ENCODE measurements at places on chromosomes 7 and 10.

GRCh38 chr7:94396037-94396431 is 1.3 kb downstream of the COL1A2 start:
- DNase-seq, result no peak

DNA sequence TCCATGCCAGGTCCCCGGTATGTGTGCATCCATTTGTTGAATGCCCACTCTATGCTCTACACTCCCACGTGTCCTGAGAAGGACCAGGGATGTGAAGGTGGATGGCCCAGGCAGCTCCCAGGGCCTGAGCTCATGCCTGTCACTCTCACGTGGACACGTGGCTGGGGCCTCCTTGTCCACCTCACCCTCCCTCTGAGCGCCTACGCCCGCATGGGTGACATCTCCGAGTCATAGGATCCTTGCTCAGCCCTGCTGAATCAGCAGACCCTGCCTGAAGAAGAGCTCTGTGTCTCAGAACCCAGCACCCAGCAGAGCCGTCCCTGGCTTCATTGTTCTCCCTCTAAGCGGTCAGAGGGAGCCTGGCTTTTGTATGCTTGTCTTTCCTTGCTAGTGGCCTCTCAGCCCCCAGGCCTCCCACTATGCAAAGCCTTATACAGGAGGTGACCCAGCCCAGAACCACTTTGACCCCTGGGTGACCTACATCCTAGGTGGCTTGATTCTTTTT is 107.9 kb upstream of the PPIF start:
- no peak for DNase-seq

DNA sequence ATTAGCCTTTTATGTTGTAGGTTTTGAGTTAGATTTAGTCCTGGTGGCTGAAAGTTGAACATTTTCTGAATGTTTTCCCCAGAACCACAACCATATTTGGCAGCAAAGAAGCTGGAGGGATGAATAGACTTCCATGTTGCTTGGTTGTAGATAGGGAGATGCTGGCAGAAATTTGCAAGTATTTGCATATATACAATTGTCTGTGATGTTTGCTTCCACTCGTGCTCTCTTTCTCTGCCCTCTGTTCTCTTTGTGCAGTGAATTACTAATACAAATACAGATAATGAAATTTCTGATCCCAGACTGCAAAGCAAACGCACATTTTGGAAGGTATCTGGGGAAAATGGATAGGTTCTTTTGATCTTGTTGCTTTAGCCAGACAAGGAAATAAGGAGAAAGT is 96.1 kb downstream of the SNX10 start:
- DNase-seq, result no peak

GRCh38 chr10:66167816-66168215 is 758.0 kb upstream of the LRRTM3 start:
- no peak for DNase-seq

DNA sequence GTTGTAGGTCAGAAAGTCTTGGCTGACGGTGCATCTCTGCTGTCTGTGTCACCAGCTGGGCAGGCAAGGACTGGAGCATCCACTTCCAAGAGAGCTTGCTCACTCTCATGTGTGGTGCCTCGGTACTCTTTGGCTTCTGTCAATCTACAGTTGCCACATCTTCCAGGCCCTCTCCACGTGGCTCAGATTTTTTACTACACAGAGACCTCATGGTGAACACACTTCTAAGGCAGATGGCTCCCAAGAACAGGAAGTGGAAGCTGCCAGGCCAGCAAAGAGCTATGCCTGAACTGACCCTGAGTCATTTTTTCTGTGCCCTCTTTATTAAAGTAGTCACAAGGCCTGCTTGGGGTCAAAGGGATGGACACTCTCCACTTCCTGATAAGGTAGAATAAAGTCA is 351.5 kb upstream of the AUTS2 start:
- DNase-seq, result peak; percentile 55

GRCh38 chr10:93656155-93656554 is 43.8 kb downstream of the PDE6C start:
- no peak for DNase-seq

DNA sequence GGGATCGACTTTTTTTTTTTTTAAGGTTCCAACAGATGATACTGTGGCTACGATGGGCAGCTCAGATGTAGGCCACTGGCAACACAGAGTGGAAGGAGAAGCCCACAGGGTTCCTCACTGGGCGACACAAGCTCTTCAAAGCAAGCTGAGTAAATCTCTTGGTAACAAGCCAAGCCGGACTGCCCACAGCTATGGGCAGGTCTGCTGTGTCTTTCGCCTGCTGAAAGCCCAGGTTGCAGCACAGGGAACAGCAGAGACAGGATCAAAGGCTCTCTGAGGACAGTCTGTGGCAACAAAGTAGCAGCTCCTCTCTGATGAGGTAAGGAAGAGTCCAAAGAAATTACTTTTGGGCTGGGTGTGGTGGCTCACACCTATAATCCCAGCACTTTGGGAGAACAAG is 83.6 kb downstream of the KCNMA1 start:
- no peak for DNase-seq

- DNase-seq, result no peak
Observed at GRCh38 chr10:92064506-92064905, 140.9 kb downstream of the BTAF1 start.

DNA sequence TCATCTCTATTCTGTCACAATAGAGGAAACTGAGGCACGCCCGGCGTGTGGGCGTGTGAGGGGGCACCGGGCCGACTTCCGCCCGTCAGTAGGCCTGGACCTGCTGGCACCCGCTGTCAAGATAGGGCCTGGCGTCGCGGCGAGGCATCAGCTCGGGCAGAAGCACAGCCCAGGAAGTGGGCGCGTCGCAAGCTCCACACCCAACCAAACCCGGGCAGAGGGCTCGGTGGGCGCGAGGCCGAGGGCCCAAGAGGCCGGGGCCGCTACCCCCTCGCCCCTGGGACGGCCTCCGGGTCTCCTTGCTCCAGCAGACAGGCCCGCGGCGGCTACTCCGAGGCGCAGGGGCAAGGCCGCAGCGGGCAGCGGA is 91.2 kb downstream of the SPAG6 start:
- no peak for DNase-seq

DNA sequence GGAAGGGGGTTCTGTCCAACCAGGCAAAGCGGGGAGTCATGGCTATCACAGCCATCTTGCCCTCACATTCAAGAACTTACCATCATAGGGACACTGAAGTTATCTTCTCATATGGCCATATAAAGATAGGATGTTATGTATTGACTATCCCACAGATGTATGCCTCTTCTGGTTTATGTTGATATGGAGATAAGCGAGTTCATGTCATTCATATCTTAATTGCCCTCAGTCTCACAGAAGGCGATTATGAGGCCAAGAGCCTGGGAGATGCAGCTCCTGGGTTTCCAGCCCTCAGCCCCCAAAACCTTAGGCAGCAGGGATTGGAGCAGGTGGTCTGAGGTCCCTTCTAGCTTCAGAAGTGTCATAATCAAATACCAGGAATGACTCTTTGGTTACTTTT is 8.5 kb upstream of the ANKRD61 start:
- no peak for DNase-seq

GRCh38 chr7:122092964-122093797 is 50.9 kb downstream of the AASS start:
- DNase-seq, result peak; percentile 68

- DNase-seq, result no peak
Observed at GRCh38 chr10:121942749-121943416, 15.1 kb upstream of the ATE1 start.
